ENCODE measurements at places on chromosomes 16 and 17.

- DNase-seq = peak; percentile 18
Measured at GRCh38 chr16:85717393-85718152, 28.8 kb upstream of the GINS2 start.

DNA sequence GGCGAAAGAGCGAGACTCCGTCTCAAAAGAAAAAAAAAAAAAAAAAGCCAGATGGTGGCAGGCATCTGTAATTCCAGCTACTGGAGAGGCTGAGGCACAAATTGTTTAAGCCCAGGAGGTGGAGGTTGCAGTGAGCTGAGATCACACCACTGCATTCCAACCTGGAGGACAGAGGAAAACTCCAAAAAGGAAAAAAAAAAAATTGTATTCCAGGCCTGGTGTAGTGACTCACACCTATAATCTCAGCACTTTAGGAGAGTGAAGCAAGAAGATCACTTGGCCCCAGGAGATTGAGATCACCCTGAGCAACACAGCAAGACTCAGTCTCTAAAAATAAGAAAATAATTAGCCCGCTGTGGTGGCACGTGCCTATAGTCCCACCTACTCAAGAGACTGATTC is 20.1 kb downstream of the HBQ1 start:
- DNase-seq = no peak

GRCh38 chr16:86680162-86680561 is 101.8 kb downstream of the FOXL1 start:
- DNase-seq = no peak

GRCh38 chr17:54972406-54973138 is 4.0 kb downstream of the STXBP4 start:
- no peak for DNase-seq

DNA sequence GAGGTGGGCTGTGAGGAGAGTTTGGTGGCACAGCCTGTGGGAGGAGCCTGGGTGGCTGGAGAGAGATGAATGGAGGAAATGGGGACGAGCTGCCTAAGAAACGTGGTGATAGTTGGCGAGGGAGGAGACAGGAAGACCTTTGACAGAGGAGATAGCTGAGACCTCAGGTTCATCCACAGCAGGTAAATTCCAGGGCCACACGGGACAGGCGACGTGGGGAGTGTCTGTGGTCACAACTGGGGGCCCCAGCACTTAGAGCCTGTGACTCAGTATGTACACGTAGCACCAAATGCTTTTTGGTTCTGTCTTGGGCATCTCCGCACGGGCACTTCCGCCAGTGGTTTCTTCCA is 7.7 kb downstream of the MINK1 start:
- DNase-seq = no peak

GRCh38 chr17:31488264-31488981 is 96.9 kb downstream of the RAB11FIP4 start:
- no peak for DNase-seq

DNA sequence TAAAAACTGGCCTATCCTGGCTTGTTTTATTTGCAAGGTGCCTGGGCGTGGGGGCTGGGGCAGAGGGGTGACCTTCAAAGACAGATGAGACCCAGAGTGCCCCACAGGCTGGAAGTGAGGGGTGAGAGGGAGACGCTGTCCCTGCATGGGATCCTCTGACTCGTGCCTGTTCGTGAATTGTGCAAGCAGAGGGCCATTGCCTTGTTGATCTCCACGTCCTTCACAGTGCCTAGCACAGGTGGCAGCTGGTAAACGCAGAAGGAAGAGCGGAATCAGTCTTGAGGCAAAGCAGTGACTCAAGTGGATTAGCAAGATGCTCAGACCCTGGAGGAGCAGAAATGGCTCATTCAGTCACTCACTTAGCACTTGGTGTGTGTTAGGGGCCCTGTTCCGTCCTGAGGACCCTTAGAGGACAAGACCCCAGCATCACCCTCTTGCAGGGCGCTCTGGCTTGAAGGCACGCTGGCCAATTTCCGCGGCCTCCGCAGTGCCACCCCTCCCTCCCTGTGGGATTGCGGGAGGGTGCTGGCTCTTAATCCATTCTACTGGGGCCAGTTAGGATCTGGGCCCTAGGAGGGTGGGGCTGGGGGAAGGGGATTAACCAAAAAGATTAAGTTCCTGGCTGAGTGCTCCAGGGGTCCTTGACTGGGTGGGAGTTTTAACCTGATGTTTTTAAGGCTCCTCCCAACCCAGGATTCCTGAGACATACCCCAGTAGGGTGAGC is 151.2 kb downstream of the CCDC182 start:
- no peak for DNase-seq

DNA sequence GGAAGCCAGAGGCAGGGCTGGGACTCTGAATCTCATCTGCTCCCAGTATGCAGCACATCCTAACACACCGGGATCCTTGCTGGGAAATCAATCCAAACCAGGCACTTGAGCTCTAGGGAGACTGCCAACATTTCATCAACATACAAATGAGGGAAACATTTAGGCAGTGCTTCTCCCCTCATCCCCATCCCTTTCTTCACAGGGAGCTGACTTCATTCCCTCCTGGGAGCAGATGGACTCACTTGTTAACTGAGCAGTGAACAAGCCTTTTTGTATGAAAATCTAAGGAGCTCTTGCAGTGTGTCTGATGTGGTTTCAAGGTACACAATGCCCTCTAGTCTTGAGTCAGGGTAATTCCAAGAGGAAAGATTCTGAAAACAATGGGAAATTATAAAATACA is 96.3 kb downstream of the TMEM114 start:
- no peak for DNase-seq

- no peak for DNase-seq
Measured at GRCh38 chr16:50272687-50273381, 6.5 kb downstream of the ADCY7 start.

- no peak for DNase-seq
Measured at GRCh38 chr17:4759776-4760236, 11.9 kb upstream of the TM4SF5 start.

- DNase-seq = no peak
Measured at GRCh38 chr17:5531085-5531418, 44.7 kb downstream of the MIS12 start.

DNA sequence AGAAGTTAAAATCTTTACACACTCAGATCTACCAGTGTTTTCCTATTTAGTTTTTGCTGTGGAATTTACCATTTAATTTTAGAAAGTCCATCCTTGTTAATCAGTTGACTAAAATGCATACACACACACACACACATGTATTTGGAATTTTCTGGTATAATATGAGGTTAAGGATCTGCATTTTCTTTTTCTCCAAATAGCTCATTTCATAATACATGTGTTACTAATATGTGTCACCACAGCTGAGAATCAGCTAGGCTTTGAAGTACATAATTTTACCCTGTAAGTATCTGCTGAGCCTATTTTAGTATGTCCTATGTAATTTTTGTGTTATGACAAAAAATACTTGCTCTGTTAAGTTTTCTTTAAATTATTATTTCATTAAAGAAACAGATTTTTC is 143.2 kb downstream of the PHKB start:
- DNase-seq = no peak

DNA sequence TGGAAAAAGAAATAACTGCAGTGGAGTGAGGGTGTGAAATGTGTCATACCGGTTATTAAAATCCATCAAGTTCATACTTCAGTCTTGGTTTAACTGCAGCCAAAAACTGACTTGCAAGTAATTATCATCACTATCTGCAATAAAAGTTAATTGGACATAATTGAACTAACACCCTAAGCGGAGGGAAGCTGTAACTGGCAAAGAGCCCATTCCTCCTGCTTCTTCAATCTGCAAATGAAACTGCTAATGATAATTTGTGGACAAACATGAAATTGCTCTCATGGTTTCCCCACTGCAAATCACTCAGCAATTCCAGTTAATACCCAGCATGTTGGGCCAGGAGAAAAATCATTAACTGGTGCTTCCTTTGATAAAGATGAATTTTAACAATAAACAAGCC is 46.5 kb downstream of the FAM222B start:
- no peak for DNase-seq

DNA sequence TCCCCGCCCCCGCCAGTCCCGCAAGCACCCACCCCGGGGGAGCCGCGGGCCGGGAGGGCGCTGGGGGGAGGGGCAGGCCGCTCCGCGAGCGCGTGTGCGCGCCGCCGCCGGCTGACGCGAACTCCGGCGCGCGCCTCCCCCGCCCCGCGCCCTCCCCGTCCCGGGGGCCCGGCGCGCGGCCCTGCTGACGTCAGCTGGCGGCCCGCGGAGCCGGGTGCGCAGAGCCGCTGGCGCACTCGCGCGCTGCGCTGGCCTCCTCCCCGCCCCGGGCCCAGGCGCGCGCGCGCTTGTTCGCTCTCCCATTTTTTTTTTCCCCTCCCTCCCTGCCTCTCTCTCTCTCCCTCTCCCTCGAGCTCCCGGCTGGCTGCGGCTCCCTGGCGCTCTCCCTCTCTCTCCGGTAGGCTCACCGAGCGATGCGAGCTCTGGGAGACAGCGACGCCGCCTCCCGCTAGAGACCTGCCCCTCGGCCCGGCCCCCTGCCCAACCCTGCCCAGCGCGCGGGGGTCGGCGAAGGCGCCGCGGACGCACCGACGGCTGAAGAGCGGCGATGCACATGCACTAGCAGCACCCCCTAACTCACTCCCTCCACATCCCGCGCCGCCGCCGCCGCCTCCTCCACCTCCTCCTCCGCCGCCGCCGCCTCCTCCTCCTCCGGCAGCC is at the start of gene GNAO1:
Gene GNAO1, plus strand, starts transcription at position 334 of the 660 bp plus-strand sequence. CDS start 747 bp downstream, outside the sequence.
- DNase-seq = no peak

Measured in AG09319 (cell line).